ENCODE measurements at places on chromosomes 16 and 17. TPM values are rescaled to one million over a fixed set of nuclear protein-coding genes. Genes with fewer than 3 reads are reported as not detected.

The KRTAP9-8 gene
- total RNA-seq = not detected

DNA sequence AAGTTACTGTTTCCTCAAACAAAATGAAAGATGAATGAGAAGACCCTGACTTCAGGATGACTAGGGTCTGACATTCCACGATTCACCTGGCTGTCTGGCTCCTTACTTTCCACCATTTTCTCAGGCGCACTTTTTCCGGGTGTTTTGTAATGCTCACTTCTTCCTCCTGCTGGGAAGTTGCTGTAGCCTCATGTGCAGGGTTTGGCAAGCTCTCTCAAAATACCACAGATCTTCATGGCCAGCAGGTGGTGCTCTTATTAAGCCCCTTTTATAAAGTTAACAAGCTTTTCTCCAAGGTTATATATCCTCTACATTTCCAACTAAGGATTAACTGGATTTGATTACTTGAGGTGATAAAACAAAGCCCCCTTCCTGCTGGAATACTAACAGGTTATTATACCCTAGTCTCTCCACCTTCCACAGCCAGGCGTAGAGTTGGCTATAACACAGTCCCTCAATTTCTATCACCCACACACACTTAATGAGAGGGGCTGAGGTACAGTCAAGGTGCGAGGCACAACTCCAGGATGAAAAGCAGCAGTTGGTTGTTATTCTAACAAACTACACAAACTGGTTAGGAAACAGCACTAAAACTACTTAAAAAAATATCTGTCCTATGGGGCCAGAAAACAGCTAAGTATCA, 45.4 kb downstream of the STH start:
- DNase-seq = no peak

DNA sequence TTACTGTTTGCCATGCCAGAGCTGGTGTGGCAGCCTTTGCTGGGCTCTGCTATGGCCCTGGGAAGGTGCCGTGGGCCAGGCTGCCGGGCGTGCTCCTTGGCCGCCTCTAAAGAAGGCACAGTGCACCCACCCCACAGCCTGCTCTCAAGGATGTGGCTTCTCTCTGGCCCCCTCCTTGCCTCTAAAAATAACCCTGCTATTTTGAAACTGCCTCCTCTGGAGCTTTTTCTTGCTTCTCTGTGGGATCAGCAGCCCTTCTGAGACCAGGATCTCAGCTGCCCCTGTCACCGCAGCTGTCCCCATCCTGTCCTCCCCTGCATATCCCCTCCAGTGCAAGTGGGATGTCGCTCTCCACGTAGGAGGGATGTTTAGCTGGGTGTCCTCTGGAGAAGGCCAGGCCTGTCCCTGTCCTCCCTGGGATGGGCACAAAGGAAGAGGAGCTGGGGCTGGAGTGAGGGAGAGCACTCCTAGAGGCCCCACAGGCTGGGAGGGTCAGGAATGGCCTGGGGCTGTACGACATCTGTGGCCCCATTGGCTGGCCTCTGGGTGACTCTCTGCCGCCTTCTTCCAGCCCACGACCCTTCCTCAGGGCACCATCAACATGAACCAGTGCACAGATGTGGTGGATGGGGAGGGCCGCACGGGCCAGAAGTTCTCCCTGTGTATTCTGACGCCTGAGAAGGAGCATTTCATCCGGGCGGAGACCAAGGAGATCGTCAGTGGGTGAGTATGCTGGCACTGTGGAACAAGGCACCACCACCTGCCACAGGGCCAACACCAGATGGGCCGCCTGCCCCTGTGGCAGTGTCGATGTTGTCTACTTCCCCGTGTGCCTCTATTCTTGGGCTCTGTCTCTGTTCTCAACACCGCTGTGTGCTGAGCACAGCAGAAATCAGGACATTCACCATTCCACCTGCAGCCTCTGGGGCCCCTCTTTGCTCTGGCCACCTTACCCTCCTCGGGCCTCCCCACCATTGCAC, 79.7 kb downstream of the PLD6 start:
- DNase-seq = no peak

DNA sequence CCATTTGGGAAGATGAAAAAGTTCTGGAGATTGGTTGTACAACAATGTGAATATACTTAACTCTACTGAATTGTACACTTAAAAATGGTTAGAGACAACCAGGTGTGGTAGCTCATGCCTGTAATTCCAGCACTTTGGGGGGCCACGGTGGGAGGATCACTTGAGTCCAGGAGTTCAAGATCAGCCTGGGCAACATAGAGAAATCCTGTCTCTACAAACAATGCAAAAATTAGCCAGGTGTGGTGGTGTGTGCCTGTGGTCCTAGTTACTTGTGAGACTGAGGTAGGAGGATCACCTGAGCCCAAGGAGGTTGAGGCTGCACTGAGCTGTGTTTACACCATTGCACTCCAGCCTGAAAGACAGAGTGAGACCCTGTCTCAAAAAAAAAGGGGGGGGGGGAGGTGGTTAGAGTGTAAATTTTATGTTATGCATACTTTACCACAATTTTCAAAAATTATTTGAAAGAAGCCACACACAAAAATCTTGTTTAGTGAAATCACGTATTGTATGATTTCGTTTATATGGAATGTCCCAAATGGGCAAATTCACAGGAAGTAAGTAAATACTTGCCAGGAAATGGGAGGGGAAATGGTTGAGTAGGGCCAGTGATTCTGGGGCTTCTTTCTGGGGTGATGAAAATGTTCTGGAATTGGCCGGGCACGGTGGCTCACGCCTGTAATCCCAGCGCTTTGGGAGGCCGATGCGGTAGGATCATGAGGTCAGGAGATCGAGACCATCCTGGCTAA, 37.1 kb upstream of the AMZ2 start:
- DNase-seq = peak; percentile 28

- DNase-seq = peak; percentile 72
These were observed 344.9 kb downstream of the CPPED1 start for GRCh38 chr16:12458591-12459358.

The ZG16 gene
- total RNA-seq = not detected

- no peak for DNase-seq
These were observed 2.7 kb downstream of the NOD2 start for GRCh38 chr16:50696126-50696525.

- DNase-seq = no peak
These were observed 338.0 kb downstream of the NPIPA8 start for GRCh38 chr16:17998550-17998949.

DNA sequence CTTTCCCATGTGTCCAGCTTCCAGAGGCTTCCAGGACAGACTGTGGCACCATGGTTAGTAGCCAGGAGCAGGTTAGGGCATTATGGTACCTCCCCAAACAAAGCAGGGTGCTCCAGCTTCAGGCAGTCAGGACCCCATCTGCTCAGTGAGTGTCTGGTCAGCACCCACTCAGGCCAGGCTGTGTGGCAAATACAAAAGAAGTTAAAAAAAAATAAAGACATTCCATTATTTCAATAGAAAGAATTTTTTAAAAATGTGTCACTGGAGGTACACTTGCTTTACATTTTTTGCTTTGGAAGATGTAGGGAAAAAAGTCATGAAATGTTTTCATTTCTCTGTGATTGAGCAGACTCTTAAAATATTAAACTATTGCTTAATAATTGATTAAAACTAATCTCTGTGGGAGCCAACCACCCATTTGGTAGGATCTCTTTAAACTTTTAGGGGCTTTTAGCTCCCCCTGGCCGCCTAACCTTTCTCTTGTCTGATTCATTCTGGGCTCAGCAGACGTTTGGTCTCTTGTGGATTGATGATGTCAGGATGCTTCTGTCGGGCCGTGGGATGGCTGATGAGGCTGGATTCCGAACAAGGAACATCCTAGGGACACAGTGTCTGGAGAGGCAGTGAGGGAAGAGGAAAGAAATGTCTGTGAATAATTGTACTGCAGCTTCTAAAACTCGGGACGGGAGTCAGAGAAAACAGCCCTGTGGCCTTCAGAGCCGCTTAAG, 28.4 kb upstream of the NPTX1 start:
- no peak for DNase-seq

DNA sequence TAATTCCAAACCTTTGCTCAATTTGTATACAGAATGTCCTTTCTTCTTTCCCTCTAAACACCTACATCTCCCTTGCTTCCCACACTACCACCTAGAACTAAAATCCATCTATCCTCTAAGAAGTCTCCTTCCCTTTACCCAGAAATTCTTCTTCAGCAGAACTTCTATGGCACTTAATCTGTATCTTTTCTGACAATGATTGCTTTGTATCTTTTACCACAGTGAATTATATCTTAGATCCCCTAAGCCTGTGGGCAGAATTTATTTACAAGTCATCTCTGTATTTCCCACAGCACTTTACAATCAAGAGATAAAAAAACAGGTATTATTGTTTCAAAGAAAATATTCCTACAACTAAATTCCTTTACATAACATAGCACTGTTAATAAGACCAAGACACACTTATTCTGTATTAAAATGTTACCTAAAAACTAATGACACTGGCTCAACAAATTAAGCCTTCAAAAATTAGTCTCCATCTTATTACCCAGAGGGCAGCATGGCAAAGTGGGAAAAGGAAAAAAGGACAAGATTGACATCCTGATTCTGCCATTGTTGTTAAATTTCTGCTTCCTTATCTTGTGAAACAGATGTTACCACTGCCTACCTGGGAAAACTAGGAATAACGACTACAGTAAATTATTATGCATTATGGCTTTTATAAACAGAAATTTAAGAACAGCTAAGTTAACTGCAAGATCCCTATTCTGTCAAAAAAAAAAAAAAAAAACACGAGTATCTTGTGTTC, 42.8 kb downstream of the KANSL1 start:
- no peak for DNase-seq

DNA sequence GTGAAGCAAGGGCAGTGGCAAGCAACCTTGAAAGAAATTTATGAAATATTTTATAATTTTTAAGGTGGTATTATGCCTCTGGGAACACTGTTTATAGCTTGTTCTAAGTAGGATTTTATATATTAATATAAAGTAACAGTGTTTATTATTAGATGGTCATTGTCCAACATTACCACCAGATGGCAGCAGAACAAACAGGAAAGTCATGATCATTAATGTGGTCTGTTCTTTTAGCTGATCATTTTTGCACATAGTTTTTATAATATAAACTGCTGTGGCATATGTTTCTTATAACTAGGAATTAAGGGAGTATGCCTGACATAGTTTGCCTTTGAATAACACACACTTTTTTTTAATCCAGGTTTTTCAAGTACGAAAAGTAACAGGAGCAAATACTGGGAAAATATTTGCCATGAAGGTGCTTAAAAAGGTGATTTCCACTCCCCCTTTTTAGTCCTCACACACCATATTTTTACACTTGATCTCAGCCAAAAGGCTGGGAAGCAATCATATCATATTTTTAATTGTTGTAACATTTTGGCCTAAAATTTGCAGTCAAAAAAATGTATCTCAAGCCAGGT, 21.4 kb downstream of the RPS6KB1 start:
- no peak for DNase-seq

GRCh38 chr17:50056217-50056960, 479 bp downstream of the ITGA3 start:
- DNase-seq = peak; percentile 70

DNA sequence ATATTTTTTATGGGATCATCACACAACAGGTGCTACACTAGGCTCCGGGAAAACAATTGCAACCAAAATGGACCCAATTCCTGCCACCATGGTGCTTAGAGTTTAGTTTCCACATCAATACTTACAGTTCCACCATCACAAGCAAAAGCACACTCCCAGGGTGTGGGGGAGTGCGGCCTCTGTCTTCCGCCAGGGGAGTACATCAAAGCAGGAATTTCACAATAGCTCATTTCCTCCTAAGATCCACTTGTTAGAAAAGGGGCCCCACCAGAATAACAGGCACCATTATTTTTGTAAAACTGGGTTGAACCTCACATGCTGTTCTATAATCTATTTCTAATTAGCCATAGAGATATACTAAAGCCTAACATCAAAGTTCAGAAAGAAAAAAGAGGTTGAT, 44.3 kb upstream of the PSMD7 start:
- DNase-seq = no peak

DNA sequence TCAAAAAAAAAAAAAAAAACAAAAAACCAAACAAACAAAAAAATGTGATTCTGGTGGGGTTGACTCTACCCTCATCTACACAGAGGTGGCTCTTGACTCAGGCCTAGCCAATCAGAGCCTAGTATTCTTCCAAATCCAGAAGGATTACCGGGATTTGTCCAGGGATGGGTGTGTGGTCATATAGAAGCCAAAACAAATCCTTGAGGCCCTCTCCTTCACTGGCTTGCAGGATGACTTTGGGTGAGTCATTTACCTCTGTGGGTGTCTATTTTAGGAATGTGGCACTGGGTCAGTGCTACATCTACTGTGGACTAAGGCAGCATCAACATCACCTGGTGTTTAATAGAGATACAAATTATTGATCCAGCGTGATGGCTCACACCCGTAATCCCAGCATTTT, 93.2 kb upstream of the RBBP6 start:
- no peak for DNase-seq

DNA sequence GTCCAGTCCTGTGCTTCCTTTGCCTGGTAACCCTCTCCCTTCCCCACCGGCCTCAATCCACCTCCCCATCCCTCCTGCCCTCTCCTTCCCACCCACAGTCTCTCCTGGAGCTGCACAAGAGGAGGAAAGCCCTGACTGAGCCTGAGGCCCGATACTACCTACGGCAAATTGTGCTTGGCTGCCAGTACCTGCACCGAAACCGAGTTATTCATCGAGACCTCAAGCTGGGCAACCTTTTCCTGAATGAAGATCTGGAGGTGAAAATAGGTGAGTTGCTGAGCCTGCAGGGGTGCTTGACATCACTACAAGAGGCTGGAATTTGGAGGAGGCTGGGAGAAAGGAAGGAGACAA, 1.3 kb downstream of the PLK1 start:
- no peak for DNase-seq

The HCRT gene
- not detected for total RNA-seq

- DNase-seq = no peak
These were observed 13.6 kb upstream of the PPM1D start for GRCh38 chr17:60586288-60586974.

DNA sequence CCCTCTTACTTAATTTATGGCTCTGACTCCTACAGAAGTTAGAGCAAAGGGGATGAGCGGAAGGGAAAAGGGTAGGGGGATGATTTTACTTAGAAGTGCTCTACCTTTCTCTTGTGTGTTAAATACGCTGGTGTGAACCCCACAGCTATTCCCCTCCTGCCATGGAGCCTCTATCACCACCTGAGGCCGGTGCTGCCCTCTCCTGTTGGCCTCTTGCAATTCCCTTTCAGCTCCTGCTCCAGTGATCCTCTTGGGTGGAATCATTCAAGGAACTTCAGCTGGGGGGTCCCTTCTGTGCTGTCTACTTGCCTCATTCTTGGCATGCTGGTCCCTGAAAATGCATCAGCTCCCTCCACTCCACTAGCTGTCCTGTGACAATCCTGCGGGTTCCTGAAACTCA, 41.8 kb upstream of the CDH8 start:
- no peak for DNase-seq

- no peak for DNase-seq
These were observed 672 bp downstream of the CMTR2 start for GRCh38 chr16:71288570-71288889.

GRCh38 chr17:42922294-42922693, 21.7 kb downstream of the G6PC1 start:
- DNase-seq = no peak

The CHP2 gene
- 0.13 TPM for total RNA-seq

Measured in aorta (tissue), 5 donors.